Activated gamma-delta T cell (primary cell): ENCODE measurements at places on chromosomes 2 and 18.

- no peak for DNase-seq
Observed at GRCh38 chr18:23833714-23834113, 144.5 kb downstream of the LAMA3 start.

DNA sequence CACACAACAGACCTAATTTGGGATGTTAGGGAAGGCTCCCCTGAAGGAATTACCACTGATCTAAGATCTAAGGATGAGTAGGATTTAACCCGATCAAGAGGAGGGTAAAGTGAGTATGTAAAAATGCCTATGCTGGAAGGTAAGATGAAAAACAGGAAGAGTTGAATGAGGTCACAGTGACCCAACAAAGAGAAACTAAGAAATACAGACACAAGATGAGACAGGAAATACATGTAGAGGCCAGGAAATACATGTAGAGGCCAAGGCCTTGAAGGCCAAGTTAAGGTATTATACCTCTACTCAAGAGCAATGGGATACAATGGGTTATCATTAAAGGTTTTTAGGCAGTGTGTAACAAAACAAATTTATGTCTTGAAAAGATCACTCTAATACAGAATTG is 131.6 kb upstream of the TANK start:
- DNase-seq, result no peak

DNA sequence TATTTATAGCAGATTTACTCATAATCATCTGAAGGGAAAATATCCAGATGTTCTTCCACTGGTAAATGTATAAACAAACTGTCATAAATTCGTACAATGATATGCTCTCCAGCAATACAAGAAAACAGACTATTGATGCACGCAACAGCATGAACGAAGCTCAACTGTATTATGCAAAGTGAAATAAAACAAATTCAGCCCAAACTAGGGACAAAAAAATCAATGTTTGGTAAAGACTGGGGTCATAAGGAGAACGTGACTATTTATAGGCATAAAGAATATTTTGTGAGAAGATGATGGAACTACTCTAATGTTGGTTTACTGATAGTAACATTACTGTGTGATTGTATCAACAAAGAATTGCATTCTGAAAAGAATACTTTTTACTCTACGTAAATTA is 1276.7 kb upstream of the DDX18 start:
- DNase-seq, result no peak

- no peak for DNase-seq
Observed at GRCh38 chr2:21084401-21084800, 39.4 kb upstream of the TDRD15 start.

GRCh38 chr2:26584191-26584590 is 57.0 kb downstream of the CIB4 start:
- no peak for DNase-seq

- no peak for DNase-seq
Observed at GRCh38 chr2:24382363-24383073, 22.2 kb upstream of the ITSN2 start.

GRCh38 chr2:158179660-158180059 is 78.0 kb downstream of the UPP2 start:
- DNase-seq, result no peak
